ENCODE measurements at places on chromosomes 5 and 9.
A peak's percentile ranks its signal among the peaks of the same experiment; 100 is the strongest.

DNA sequence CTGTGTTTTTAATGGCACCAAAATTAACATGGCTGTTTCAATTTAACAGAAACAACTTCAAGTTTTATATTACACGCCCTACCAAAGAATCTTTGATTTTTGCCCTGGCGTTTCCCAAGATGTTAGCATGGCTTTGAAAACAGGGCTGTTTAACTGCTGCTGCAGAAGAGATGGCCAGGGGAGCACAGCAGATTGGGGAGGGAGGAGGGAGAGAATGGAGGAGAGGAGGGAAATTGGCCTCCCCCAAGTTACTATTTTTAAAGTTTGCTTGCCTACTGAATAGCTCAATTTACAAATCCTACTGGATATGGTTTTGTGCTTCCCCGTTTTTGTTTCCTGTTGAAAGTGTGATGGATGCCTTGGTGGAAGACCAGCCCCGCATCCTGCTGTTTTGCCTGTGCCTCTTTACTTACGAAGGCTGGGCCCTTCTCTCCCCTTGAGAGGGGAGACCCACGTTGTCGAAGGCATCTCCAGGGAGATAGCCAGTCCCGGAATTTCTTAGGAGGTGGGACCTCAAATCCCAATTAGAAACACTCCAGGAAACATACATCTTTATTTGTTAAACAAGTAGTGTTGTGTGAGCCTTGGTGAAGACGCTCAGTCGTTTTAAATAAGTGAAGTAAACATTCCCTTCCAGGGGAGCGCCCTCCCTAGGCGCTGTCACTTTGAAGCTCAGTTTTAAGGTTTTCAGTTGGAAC is 98.6 kb downstream of the AOPEP start:
- no peak for DNase-seq

- DNase-seq: peak; percentile 71
These were observed 118.6 kb downstream of the ZSWIM6 start for GRCh38 chr5:61450493-61451279.

GRCh38 chr5:3597167-3598007 is 1.8 kb downstream of the IRX1 start:
- no peak for DNase-seq

- no peak for DNase-seq
These were observed 50.1 kb downstream of the TMEM167A start for GRCh38 chr5:83026930-83027687.

- DNase-seq: no peak
These were observed 60.1 kb upstream of the GNAQ start for GRCh38 chr9:78091731-78092130.

DNA sequence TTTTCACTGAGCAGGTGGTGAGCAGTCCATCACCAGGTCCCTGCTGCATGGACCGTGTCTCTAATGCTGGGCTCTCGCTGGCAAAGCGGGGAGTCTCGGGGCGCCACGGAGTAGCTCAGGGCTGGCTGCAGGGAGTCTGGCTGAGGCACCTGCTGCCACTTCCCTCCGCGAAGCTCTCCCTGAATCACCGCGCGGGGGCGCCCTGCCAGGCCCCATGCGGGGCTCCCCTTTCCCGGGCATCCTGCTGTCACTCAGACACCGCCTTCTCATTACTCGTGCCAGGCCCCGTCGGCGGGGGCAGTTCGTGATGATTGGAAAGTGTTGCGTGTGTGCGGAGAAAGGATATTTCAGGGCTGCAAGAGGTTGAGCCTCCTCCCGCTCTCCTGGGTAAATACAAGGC is 335.8 kb downstream of the IRX2 start:
- DNase-seq: no peak

GRCh38 chr5:175862131-175863012 is 9.0 kb upstream of the CPLX2 start:
- DNase-seq: no peak

DNA sequence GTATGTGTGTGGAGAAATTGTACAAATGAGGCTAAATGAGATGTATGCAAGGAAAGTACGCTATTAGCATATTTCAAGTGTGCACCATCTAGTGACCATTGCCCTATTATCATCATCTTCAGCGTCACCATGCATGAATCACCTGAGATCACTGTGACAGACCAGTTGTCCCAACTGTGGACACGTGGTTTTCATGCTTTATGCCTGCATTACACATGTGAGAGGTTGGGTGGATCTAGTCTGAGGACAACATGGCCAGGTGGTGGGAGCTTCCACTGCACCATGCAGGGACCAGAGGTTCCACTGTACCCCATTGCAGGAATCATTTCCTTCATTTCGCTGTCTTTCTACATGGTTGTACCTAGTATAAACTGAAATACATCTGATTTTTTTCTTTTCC is 329.8 kb downstream of the SLIT3 start:
- no peak for DNase-seq

DNA sequence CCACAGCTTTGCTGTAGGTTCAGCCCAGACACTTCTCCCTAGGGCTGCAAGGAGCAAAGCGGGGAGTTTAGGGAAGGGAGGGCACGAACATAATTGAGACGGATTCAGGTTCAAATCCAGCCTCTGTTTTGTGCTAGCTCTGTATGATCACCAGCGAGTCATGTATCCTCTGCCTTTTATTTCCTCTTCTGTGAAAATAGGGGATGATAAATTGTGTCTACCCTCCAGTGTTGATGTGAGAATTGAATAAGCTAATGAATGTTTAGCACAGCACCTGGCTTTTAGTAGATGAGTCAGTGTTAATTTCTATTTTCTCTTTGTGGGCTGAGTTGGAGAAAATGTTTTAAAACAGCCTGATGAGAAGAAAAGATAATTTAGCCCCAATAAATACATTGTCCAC is 6.2 kb downstream of the MLANA start:
- DNase-seq: no peak

DNA sequence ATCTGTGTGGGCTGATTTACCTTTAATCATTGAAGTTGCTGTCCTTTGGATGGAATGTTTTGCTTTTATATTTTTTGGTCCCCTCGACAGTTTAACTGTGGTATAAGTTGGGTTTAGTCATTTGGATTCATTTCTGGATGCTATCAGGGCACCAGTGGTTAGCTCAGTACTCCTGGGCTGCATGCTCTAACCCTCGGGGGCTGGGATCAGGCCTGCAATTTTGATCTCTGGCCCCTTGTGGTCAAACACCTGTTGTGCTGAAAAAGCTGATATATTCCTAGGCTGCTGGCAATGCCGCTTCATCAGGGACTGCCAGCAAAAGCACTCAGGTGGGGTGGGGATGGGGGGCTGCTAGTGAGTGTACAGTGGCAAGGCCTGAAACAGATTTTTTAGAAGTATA is 440.4 kb upstream of the RIOK2 start:
- no peak for DNase-seq

DNA sequence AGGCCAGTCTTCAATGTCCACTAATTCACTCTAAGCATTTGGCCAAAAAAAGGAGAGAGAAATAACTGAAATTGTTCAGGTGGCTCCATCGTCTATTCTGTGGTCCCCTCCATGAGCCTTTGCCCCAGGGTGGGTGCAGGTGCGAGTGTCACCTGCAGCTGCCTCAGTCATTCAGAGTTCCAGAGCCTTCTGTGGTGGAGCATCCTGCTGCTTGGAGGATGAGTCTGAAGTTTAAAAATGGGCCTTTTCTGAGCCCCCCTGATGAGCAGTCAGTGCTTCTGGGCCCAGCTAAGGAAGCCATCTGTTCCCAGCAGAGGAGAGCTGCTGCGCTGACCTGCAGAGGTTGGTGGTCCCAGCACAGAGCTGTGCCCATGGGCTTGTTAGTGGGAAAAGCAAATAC is 48.2 kb downstream of the NDST1 start:
- no peak for DNase-seq

DNA sequence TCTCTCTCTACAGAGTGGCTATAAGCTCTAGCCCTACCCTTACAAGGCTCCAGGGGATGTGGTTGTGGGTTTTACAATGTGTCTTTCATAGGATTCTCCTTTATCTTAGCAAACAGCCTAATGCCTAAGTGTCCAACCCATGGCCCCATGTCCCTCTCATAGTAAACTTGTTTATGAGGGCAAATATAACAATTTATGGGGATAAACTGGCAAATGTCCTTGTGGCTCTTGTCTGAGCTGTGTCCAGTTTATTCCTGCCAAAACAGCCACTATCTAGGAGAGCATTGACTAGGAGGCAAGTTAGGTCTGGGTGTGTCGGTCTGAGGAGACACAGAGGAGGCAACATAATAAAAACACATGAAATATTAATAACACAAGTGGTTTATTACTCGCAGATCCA is 335.1 kb downstream of the IZUMO3 start:
- DNase-seq: no peak

DNA sequence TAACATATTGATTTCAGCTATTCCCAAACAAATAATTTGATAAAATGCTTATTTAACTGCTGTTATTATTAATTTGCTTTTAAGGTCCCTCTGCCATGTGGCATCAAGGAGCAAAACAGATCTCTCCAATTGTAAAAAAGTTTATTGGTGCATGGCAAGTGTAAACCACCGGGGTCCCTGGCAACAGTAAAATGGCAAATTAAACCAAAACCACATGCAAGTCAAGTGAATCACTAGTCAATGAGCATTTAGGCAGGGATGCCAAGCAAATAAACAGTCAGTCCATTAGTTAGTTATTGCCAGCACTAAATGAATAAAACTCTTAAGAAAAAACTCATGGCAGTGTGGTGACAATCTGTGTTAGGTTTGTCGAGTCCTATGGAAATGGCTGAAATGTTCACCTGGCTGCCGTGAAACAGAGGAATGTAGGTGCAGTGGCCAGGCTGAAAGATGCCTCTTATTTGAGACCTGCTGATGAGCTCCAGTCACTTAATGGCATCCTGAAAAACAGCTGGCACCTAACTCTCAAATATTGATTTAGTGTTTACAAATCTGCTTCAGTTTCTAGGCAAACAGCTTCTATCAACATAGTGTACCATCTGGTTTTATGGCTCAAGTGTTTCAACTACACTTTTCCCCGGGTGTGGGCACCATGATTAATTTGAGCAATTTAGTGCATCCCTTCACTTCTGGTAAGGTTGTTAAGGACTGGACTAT is 296.5 kb upstream of the ITGA1 start:
- DNase-seq: no peak

GRCh38 chr5:82910905-82911304 is 166.3 kb downstream of the TMEM167A start:
- DNase-seq: no peak

DNA sequence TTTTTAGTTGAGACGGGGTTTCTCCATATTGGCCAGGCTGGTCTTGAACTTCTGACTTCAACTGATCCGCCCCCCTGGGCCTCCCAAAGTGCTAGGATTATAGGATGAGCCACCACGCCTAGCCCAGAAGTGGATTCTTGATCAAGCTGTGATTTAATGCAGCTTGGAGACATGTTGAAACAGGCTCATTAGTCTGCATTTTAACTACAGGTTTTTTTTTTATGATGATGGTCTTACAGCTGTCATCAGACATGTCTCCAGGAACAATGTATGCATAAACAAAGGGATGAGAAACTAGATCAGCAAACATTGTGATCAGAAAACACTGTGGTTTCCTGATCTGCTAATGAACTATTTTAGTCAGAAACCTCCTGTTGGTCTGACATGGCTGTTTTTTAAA is 30.0 kb upstream of the PLPP1 start:
- no peak for DNase-seq

- DNase-seq: no peak
These were observed 139.7 kb downstream of the LRRC70 start for GRCh38 chr5:62718324-62718723.

GRCh38 chr5:124605541-124605940 is 140.9 kb downstream of the ZNF608 start:
- DNase-seq: peak; percentile 69

GRCh38 chr9:110105107-110105506 is 102.9 kb downstream of the C9orf152 start:
- no peak for DNase-seq

DNA sequence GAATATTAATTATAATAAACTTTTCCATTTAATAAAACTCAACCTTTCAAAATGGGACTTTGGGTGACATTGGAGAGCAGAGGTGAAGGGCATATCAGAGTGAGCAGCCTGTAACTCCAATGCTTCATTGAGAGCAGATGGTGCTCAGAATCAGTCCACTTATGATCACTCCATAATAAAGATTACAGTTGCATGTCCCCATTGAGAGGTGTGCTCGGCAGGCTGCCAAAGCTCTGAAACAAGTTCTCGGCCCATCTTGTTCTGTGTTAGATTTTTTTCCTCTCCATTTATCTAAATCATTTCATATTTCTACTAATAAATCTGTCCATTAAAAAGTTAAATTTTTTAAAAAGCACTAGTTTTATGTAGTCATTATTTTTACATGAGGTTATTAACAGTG is 1786.4 kb upstream of the WWC1 start:
- no peak for DNase-seq

- DNase-seq: no peak
These were observed 4.6 kb downstream of the CDKN2A start for GRCh38 chr9:21989440-21990189.

DNA sequence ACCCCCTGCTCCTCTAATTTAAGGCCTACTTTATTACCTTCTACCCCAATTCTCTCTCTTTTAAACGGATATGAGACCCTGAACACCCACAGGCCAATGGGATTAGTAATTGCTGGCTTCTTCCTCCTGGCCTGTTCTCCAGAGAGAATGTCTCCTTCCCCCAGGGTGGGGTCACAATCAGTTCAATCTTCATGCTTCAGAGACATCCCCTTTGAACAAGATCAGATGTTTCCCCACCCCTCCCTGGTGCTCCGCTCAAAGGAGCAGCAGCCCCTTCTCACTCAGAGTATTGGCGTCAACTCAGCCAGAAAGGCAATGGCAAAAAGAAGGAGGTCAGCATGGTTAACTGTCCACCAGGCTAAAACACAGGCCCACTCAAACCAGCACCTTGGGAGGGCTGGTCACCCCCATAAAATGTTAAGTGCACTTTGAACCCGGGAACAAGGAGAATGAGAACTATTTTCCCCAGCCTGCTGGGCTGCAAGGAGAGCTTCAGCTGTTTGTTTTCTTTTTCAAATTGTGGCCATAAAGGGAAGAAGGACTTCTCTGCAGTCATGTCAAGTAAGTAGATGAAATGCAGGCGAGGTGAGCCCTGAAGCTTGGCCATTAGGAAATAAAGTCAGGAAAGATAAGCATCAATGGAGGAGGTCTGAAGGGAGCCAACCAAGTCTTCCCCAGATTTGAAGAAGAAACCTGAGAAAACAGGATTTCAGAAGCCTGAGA is 20.1 kb downstream of the LHFPL2 start:
- DNase-seq: no peak

- DNase-seq: no peak
These were observed 11.8 kb downstream of the KIF2A start for GRCh38 chr5:62317810-62318209.

DNA sequence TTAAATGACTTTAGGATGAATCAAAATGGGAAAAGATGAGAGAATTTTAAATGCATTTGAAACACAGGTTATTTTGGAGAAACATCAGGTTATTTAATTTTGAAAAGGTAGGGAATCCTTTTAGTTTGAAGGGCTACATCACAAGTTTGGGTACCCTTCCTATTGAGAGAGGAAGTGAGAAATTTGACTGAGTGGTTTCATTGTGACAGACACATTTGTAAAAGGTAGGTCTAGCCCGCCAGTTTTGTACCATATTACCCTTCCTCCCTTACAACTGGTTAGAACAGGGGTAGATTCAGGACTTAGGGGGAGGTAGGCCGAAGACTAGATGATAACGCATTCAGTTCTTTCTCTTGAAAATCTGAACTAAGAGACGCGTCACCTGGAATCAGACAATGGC is 464.2 kb downstream of the EBF1 start:
- no peak for DNase-seq

- DNase-seq: no peak
These were observed 12.2 kb downstream of the TMEFF1 start for GRCh38 chr9:100485196-100485595.

Measured in ascending aorta (tissue), 2 donors.